ENCODE measurements at places on chromosomes 3 and 15.

DNA sequence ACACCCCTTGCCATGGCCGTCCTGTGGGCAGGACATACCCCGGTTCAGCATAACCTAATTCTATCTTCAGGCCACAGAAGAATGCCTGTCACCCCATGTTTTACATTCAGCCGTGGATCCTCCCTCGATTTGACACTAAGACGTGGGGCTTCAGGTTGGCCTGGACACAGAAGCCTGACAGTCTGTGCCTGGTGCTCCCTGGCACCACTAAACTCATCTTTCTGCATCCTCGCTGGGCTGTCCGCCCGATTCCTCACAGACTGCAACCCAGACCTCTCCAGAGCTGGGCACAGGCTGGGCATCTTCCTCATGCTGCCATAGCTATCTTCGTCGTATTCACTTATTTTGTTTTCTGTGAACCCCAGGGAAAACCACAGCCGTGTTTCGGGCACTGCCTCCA lies 117.8 kb upstream of the IQSEC1 start:
- DNase-seq, result no peak
- H3K36me3 ChIP-seq, result no peaks in the 10 kb centered on the region
- H3K27me3 ChIP-seq, result peaks cover 26% of the 10 kb centered on the region
- no peak overlapping the region for H3K27ac ChIP-seq
- H3K4me1 ChIP-seq, result peaks cover 21% of the 10 kb centered on the region

- H3K27me3 ChIP-seq, result no peaks in the 10 kb centered on the region
- H3K4me3 ChIP-seq, result no peak overlapping the region
- H3K36me3 ChIP-seq, result no peaks in the 10 kb centered on the region
- no peak for DNase-seq
These were observed 21.7 kb downstream of the CCR3 start for GRCh38 chr3:46264002-46264401.

- H3K27me3 ChIP-seq, result peaks cover 13% of the 10 kb centered on the region
- no peak overlapping the region for H3K27ac ChIP-seq
- H3K4me3 ChIP-seq, result no peak overlapping the region
- H3K4me1 ChIP-seq, result no peaks in the 10 kb centered on the region
- DNase-seq, result peak; percentile 19
These were observed 5.5 kb downstream of the CPNE4 start for GRCh38 chr3:132029182-132029902.

DNA sequence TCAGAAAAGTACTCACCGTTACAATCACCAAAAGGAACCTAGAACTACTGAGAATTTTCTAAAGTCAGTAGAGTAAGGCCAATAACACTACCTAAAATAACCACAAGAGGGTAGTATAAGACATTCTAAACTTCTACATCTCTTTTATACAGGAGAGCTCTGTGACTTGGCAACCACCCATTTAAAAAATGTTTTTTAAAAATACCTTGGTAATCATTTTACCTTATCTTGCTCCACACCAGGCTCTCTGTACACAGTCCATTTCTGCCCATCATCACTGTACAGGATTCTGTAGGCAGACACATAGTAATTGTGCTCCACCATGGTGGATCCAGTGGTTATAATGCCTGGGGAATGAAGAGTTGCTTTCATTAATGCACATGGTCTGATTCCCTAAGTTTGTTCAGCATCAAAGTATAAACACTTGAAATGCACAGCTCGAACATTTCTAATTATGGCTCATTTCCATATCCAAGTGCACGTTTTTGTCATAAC lies 54.5 kb downstream of the ST3GAL6 start:
- no peak overlapping the region for H3K4me3 ChIP-seq
- H3K27ac ChIP-seq, result no peak overlapping the region
